ENCODE measurements at places on chromosomes 3 and 15. TPM values are rescaled to one million over a fixed set of nuclear protein-coding genes. Genes with fewer than 3 reads are reported as not detected.

DNA sequence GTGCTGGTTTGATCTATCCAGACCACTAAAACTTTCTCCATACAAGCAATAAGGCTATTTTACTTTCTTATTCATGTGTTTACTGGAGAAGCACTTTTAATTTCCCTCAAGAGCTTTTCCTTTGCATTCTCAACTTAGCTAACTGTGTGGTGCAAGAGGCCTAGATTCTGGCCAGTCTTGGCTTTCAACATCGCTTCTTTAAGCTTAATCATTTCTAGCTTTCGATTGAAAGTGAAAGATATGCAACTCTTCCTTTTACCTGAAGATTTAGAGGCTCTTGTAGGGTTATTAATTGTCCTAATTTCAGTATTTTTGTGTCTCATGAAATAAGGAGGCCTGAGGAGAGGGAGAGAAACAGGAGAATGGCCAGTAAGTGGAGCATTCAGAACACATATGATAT, 234.8 kb upstream of the GADL1 start:
- H3K4me1 ChIP-seq: no peaks in the 10 kb centered on the region
- H3K4me3 ChIP-seq: no peak overlapping the region
- H3K27me3 ChIP-seq: no peaks in the 10 kb centered on the region
- no peak overlapping the region for H3K27ac ChIP-seq
- no peak for DNase-seq

DNA sequence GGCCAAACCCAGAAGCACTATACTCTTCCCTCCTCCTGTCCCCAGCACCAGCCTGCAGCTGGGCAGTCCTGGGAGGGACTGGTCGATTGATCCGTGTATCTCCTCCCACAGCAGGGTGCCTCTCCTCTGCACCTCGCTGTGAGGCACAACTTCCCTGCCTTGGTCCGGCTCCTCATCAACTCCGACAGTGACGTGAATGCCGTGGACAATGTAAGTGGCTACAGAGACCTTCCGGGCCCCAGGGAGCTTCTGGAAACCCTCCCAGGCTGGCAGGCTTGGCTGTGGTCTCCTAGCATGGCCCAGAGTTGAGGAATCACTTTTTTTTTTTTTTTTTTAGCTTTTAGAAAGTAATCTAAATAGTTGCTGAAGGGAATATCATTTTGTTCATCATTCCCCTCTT, 30.7 kb downstream of the ANKDD1A start:
- no peak overlapping the region for H3K27ac ChIP-seq
- no peak overlapping the region for H3K4me3 ChIP-seq
- no peak for DNase-seq

- H3K27ac ChIP-seq: peak overlapping the region; percentile 28
- peaks cover 37% of the 10 kb centered on the region for H3K4me1 ChIP-seq
- H3K27me3 ChIP-seq: no peaks in the 10 kb centered on the region
- no peak for DNase-seq
Measured at GRCh38 chr3:9247941-9248521, 1.4 kb downstream of the SRGAP3 start.

- peaks cover 17% of the 10 kb centered on the region for H3K4me1 ChIP-seq
- no peaks in the 10 kb centered on the region for H3K36me3 ChIP-seq
- no peak overlapping the region for H3K27ac ChIP-seq
- DNase-seq: no peak
Measured at GRCh38 chr3:98885851-98886250, 15.6 kb downstream of the DCBLD2 start.

- no peak within 1 kb of the TSS for H3K4me3 ChIP-seq
- no peaks in the 10 kb centered on the region for H3K36me3 ChIP-seq
- H3K27me3 ChIP-seq: no peaks in the 10 kb centered on the region
- no peak within 1 kb of the TSS for H3K27ac ChIP-seq
- H3K4me1 ChIP-seq: no peaks in the 10 kb centered on the region
Measured at GRCh38 chr3:128466840-128467541, at the start of gene DNAJB8. Gene DNAJB8, minus strand, starts transcription at chr3:128466890. Its CDS starts 3,645 bp downstream, at chr3:128463245.

- H3K4me3 ChIP-seq: no peak overlapping the region
- H3K36me3 ChIP-seq: peaks cover 19% of the 10 kb centered on the region
- H3K27me3 ChIP-seq: no peaks in the 10 kb centered on the region
- no peak overlapping the region for H3K27ac ChIP-seq
Measured at GRCh38 chr15:90478846-90479481, 50.8 kb upstream of the CRTC3 start.

GRCh38 chr3:14879211-14879874, 60.6 kb downstream of the FGD5 start:
- no peaks in the 10 kb centered on the region for H3K27me3 ChIP-seq
- no peaks in the 10 kb centered on the region for H3K4me1 ChIP-seq
- H3K27ac ChIP-seq: no peak overlapping the region

GRCh38 chr15:84819291-84819768, 2.2 kb downstream of the ALPK3 start:
- peak; percentile 43 for DNase-seq
- H3K36me3 ChIP-seq: peaks cover 23% of the 10 kb centered on the region
- peak overlapping the region; percentile 90 for H3K4me3 ChIP-seq
- H3K4me1 ChIP-seq: peaks cover 64% of the 10 kb centered on the region
- H3K27me3 ChIP-seq: no peaks in the 10 kb centered on the region
- peak overlapping the region; percentile 99 for H3K27ac ChIP-seq

- no peak overlapping the region for H3K4me3 ChIP-seq
- no peak for DNase-seq
- no peaks in the 10 kb centered on the region for H3K27me3 ChIP-seq
- no peaks in the 10 kb centered on the region for H3K4me1 ChIP-seq
Measured at GRCh38 chr3:190210608-190211007, 89.9 kb upstream of the P3H2 start.

GRCh38 chr3:12803371-12803770, 6.9 kb downstream of the CAND2 start:
- H3K27me3 ChIP-seq: no peaks in the 10 kb centered on the region
- H3K27ac ChIP-seq: peak overlapping the region; percentile 44
- DNase-seq: no peak
- peaks cover 42% of the 10 kb centered on the region for H3K4me1 ChIP-seq
- no peak overlapping the region for H3K4me3 ChIP-seq

DNA sequence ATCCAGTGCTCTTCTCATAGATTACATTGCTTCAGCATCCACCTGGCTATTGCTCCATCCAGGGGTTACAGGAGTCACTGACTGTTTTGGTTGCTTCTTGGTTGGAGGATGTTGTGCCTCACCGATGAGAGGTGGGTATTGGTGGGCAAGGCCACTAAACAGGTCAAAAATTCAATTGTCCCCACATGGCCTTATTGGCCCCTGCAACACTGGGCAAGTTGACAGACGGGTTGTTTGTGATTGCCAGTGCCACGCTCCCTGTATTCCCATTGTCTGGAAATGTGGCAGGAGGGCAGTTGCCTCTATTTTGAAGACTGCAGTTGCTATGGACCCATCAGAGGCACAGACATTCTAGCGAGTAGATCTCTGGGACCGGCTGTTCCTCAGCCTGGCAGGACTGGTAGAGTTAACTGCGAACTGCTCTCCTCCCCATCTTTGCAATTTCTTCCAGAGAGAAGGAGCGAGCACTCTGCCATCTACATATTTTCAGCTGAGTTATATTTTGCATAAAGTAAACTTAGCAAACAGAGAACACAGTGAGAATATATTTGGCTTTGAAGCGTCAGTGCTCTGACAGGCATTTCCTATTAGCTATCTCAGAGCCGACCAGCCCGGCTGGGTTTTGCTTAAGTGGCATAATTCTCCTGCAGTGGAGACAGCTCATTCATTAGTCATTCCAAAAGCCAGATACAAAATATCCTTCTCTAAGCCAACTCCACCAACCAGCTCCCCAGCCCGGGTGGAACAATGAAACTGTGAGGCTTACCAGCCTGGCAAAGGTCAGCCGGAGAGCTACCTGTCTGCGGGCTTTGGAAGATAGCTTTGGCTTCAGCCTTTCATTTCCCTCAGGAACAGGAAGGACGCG, 26.0 kb upstream of the MAGEF1 start:
- no peaks in the 10 kb centered on the region for H3K27me3 ChIP-seq
- no peaks in the 10 kb centered on the region for H3K36me3 ChIP-seq
- no peaks in the 10 kb centered on the region for H3K4me1 ChIP-seq
- H3K27ac ChIP-seq: no peak overlapping the region

GRCh38 chr3:37751967-37752648, 109.6 kb upstream of the CTDSPL start:
- peaks cover 3% of the 10 kb centered on the region for H3K36me3 ChIP-seq
- no peaks in the 10 kb centered on the region for H3K27me3 ChIP-seq
- H3K4me1 ChIP-seq: no peaks in the 10 kb centered on the region

DNA sequence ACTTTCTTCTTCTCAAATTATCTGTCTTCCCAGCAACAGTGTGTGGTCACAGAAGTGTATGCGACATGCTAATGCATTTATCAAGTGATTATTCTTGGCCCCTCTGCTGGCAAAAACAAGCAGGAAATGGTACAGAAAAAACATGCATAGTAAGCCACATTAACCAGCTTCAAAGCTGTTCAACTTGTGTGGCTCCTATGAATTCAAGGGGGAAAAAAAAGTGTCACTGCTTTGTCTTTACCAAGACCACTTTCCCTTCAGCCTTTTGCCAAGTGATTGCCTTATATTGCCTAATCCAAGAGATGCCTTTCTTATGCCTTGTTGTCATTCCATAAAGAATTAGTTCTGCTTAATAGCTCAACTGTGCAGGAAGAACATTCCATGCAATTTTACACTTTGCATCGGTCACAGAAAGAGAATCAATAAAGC, 39.1 kb downstream of the PRTG start:
- H3K36me3 ChIP-seq: no peaks in the 10 kb centered on the region
- H3K4me1 ChIP-seq: no peaks in the 10 kb centered on the region
- no peak overlapping the region for H3K4me3 ChIP-seq
- no peak overlapping the region for H3K27ac ChIP-seq

- H3K4me1 ChIP-seq: peaks cover 29% of the 10 kb centered on the region
- DNase-seq: no peak
- no peak overlapping the region for H3K4me3 ChIP-seq
Measured at GRCh38 chr15:43006991-43007390, 86.4 kb upstream of the TTBK2 start.

- H3K4me3 ChIP-seq: peak overlapping the region; percentile 17
- H3K36me3 ChIP-seq: no peaks in the 10 kb centered on the region
- peak overlapping the region; percentile 96 for H3K27ac ChIP-seq
- peak; percentile 67 for DNase-seq
- H3K4me1 ChIP-seq: peaks cover 57% of the 10 kb centered on the region
Measured at GRCh38 chr3:150146991-150147761, 176.5 kb upstream of the PFN2 start.

DNA sequence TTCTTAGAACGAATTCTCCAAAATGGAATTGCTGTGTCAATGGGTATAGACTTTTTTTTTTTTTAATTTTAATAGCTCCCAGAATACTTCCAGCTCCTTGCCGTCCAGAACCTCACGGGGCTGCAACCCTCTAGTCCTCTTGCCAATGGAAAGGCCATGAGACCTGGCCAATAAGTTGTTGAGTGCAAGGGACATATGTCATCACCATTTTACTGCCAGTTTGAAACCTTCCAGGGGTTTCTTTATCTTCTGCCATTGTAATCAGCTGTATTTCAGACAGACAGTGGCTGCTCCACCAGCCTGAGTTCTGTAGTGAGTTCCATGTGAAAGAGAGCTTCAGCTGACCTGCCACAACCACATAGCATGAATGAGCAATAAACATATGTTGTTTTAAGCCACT, 95.0 kb upstream of the PTPRG start:
- DNase-seq: no peak
- no peaks in the 10 kb centered on the region for H3K4me1 ChIP-seq
- no peak overlapping the region for H3K27ac ChIP-seq

DNA sequence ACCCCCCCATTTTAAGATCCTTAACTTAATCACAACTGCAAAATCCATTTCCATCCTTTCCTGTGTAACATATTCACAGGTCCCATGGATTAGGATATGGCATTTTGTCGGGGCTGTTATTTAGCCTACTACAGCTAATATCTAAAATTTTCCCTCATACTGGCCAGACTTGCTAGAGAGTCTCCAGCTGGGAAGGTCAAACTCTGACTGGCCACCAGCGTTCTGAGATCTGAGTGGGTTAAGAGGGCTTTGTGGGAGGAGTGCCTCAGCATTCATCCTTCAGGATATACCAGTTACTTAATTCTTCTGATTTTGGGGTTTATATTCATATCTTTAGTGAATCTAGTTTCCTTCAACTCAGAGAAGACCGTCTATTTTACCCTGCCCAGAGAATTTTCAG, 17.7 kb downstream of the TM4SF18 start:
- H3K4me1 ChIP-seq: peaks cover 6% of the 10 kb centered on the region
- DNase-seq: no peak
- no peaks in the 10 kb centered on the region for H3K36me3 ChIP-seq
- no peak overlapping the region for H3K4me3 ChIP-seq
- H3K27ac ChIP-seq: no peak overlapping the region

- H3K27me3 ChIP-seq: no peaks in the 10 kb centered on the region
- H3K27ac ChIP-seq: no peak overlapping the region
- H3K4me1 ChIP-seq: no peaks in the 10 kb centered on the region
- no peak overlapping the region for H3K4me3 ChIP-seq
Measured at GRCh38 chr3:25007974-25008658, 419.9 kb upstream of the RARB start.

GRCh38 chr3:27963519-27963918, 241.4 kb upstream of the EOMES start:
- no peaks in the 10 kb centered on the region for H3K27me3 ChIP-seq
- no peak for DNase-seq
- no peak overlapping the region for H3K27ac ChIP-seq
- H3K4me3 ChIP-seq: no peak overlapping the region
- no peaks in the 10 kb centered on the region for H3K36me3 ChIP-seq

GRCh38 chr3:30426293-30426993, 180.0 kb upstream of the TGFBR2 start:
- H3K27ac ChIP-seq: peak overlapping the region; percentile 0
- no peaks in the 10 kb centered on the region for H3K36me3 ChIP-seq
- peaks cover 7% of the 10 kb centered on the region for H3K4me1 ChIP-seq
- peak; percentile 63 for DNase-seq

GRCh38 chr3:33317963-33318709, 40.9 kb downstream of the FBXL2 start:
- no peaks in the 10 kb centered on the region for H3K27me3 ChIP-seq
- no peak overlapping the region for H3K4me3 ChIP-seq
- no peak for DNase-seq
- H3K27ac ChIP-seq: no peak overlapping the region

The LRTM1 gene
- polyA plus RNA-seq: not detected

The ACKR4 gene
- polyA plus RNA-seq: 0.11 TPM

The ZNF662 gene
- polyA plus RNA-seq: 0.53 TPM

The RNF168 gene
- polyA plus RNA-seq: 3.6 TPM

The SLC15A2 gene
- polyA plus RNA-seq: 0.30 TPM

The WDR93 gene
- not detected for polyA plus RNA-seq

The SPRED1 gene
- 0.98 TPM for polyA plus RNA-seq

The EFCC1 gene
- 0.26 TPM for polyA plus RNA-seq

The DNASE1L3 gene
- polyA plus RNA-seq: 0.73 TPM

The PLSCR5 gene
- not detected for polyA plus RNA-seq

The SCG5 gene
- 0.52 TPM for polyA plus RNA-seq

The ACAN gene
- polyA plus RNA-seq: 0.69 TPM

Data from psoas muscle (tissue), 8 donors.